ENCODE measurements at places on chromosomes 2 and 18.

- DNase-seq, result no peak
These were observed 136.6 kb downstream of the ZAP70 start for GRCh38 chr2:97849881-97850528.

DNA sequence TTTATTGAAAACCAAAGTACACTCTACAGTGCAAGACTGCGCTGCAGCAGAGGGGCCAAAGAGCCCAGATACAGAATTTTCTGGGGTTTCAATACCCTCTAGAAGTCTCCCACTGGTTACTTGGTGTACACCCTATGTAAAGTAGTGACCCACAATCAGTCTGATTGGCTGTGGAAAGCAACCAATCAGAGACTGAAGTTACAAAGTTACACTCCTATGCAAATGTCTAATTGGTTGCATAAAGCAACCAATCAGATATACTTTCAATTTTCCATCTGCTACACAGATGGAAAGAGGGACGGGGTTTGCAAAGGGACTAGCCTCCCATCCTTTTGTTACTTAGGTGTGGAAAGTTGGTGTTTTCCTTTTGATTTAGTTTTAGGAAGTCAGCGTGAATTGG lies 198.9 kb upstream of the SH3BP4 start:
- DNase-seq, result no peak

- DNase-seq, result no peak
These were observed 81.4 kb upstream of the POMC start for GRCh38 chr2:25249785-25250184.

- DNase-seq, result no peak
These were observed 18.1 kb upstream of the MAPRE3 start for GRCh38 chr2:26952374-26952773.

DNA sequence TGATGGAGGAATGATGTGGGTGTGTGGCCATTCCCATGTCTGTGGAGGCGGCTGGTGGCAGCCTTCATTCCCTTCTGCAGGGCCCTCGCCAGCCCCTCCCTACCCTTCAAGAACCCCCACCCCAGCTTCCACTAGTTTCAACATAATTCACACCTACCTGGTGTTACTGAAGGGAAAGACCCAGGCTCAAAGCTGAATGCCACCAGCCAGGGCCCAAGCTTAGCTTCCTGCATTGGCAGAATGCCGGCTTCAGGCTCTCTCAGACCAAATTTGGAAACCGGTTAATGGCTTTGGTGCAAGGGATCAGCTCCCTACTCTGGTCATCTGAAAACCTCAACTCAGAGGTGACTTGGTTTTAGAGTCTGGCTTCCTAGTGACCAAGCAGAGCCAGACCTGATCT lies 16.9 kb downstream of the GAREM2 start:
- no peak for DNase-seq

Data from endodermal cell (in vitro differentiated cells).